ENCODE measurements at places on chromosomes 11 and 22.

- DNase-seq, result no peak
Measured at GRCh38 chr22:45891021-45891421, 85.9 kb downstream of the WNT7B start.

DNA sequence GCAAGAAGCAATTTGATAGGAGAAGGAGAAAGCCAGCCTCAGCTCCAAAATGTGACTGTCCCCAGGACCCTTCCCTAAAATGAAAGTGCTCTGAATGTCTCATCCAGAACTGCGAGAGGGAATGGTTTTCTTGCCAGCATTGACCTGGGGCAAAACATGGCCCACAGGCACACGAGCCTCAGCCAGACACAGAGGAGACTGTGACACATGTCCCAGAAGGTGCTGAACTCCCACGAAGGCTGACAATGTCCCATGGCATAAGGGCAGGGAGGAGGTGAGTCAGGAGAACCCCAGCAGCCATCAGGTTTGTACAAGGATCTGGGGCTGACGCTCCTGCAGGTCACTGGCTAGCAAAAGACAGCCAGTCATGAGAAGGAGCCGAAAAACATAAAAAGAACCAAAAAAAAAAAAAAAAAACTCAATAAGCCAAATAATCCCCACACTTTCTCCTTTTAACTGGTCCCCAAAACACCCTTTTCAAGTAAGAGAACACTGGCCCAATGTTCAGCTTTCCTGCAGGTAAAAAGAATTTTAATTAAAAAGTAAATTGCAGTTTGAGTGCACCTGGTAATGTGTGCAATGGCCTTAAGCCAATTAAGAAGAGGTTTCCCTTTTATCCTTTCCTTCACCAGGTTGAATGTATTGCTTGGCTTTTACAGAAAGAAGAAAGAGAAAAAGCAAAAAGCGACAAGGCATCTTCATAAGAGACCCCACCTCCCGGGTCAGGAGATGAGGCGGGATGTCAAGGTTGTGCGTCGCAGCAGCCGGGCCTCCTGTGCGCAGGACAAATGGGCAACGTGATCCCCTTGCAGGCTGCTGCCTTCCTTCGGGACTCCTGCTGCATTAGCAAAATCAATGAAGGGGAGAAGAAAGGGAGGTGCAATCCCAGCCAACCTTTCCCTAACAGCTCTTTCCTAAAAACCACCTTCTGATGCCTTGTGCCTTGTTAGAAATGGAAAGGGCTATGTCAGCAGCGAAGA lies 43.6 kb downstream of the GALNT18 start:
- DNase-seq, result no peak

DNA sequence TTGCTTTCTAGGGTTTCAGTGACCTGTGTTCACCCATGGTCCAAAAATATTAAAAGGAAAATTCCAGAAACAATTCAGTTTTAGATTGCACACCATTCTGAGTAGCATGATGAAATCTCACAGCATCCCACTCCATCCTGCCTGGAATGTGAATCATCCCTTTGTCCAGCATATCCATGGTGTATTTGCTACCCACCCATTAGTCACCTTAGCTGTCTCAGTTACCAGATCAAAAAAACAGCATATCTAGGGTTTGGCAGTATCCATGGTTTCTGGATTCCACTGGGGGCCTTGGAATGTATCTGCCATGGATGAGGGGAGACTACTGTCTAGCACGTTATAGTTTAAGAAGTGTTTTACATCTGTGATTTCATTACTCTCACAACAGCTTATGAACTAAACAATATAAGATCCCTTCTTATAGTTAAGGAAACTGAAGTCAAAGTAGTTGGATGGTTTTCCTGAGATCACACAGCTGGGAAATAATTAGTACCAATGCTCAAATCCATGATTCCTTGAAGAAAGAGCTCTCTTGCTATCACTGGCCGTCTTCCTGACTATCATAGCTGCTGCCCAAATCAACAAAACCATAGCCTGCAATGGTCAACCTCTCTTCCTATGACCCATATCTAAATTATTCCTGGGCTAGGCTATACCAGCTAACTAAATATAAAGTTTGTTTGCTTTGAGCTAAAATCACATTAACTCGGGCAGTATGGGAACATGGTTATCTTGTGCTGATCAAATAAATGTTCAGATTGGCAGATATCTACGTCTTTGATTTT lies 122.6 kb downstream of the MICAL2 start:
- peak; percentile 29 for DNase-seq

- no peak for DNase-seq
Measured at GRCh38 chr22:41512421-41513194, 31.7 kb downstream of the POLR3H start.

- DNase-seq, result peak; percentile 17
Measured at GRCh38 chr11:125005491-125005890, 51.5 kb downstream of the CCDC15 start.

DNA sequence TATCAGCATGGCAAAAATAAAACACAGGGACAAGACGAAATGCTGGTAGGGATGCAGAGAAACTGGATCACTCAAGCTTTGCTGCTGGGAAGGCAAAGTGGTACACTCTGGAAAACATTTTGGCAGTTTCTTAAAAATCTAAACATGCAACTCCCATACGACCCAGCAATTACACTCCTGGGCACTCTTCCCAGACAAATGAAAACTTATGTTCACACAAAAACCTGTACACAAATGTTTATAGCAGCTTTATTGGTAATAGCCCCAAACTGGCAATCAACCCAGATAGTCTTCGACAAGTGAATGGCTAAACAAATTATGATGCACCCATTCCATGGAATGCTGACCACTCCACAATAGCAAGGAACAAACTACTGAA lies 35.8 kb upstream of the PRR5 start:
- no peak for DNase-seq

DNA sequence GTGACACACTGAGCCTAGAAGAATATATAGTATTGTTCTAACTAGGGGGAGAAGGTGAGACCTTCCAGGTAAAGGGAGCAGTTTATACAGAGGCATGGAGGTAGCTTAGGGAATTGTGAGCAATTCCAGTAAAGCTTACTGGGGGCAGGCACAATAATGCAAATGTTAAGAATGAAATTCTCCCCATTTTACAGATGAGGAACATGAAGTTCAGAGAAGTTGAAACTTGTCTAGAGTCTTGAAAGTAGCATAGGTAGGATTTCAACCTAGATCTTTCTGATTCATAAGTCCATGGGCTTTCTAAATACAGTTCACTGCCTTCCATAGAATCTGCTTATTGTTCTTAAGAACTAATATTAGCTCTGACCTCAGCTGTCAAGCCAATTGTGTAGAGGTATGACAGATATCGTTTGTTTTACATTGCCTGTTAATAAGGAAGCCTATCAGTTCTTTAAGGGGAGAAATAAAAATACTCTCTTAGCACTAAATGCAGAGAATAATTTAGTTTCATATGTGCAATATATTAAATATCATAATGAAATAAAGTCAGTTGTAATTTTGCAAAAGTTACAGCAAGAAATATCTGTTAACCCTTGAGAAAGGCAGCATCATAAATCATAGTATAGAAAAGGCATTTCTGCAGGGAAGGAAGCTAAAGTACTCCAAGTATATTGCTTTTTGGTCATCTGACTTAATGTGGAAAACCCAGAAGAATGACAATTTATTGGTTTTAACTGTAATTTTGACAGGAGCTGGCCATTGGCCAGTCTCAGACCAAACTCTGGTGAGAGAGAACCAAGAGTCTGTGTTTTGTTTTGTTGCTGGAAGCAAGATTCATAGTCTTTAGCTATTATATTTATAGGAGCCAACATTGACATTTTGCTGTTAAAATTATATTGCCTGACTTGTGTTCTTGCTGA lies 181.8 kb downstream of the UVRAG start:
- no peak for DNase-seq

DNA sequence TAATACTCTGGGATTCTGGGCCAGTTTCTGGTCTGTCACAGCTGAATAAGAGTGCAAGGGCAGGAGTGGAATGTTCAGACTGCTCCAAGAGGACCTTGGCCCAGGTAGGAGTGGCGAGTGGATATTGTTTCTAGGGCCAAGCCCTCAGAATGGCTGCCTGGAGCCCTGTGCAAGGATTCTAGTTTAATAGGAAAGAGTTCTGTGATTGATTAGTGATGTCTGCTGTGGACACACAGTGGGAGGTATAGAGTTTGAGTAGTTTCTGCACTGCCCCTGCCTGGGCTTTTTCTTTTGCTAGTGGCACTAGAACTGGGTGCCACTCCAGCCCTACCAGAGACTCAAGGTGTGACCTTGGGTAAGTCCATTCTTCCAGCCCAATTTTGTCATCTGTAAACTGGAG lies 9.7 kb upstream of the MPPED1 start:
- no peak for DNase-seq

GRCh38 chr11:42651621-42652020 lies 660.2 kb upstream of the API5 start:
- DNase-seq, result no peak

- DNase-seq, result no peak
Measured at GRCh38 chr22:35870517-35871293, 153.0 kb downstream of the APOL5 start.

- DNase-seq, result no peak
Measured at GRCh38 chr22:46294784-46295183, 1.9 kb upstream of the GTSE1 start.

DNA sequence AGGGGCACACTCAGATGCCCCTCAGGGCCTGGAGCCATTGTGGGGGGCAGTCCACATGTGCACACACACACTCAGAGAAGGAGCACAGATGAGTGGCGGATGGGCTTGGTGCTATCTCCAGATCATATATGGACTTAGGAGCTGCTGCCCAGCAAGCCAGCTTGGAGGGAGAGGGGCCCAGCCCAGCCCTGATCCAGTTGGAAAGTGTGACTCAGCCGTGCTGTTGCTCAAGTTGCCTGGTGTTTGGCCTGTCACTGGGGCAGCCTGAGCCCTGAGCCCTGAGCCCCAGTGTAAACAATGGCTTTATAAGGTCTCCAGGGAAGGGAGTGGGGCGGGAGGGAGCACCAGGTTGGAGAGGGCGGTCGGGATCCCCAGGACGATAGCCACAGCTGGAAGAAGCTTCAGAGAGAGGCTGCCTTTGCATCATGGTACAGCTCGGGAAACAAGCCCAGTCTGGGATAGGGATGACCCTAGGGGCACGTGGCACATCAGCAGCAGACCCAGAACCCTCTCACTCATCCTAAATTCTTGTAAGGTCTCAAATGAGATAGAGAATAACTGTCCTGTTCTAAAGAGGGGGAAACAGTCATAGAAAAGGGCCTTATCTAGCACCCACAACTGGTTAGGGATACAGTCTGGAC lies 4.8 kb downstream of the SELENOM start:
- no peak for DNase-seq

GRCh38 chr11:119445379-119445778 lies 22.4 kb upstream of the THY1 start:
- DNase-seq, result no peak

- no peak for DNase-seq
Measured at GRCh38 chr11:35851342-35851741, 92.5 kb upstream of the LDLRAD3 start.

DNA sequence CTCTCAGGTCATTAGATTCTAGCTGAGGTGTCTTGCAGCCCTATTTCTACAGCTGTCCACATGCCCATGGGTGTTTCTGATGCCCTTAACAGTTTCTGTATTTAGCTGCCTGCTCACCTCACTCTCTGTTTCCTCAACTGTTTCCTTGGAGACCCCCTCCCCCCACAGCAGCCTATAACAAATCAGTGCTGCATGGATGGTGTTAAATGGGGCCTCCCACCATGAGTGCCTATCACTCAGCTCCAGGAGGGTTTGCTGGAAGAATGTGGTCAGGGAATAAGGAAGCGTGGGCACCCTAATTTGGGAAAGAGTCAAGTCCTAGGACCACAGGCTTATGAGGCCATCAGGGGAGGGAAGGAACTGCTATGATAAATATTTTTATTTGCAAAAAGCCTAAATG lies 8.6 kb downstream of the KLHL35 start:
- DNase-seq, result no peak

- no peak for DNase-seq
Measured at GRCh38 chr11:23959462-23959861, 537.4 kb upstream of the LUZP2 start.

- peak; percentile 84 for DNase-seq
Measured at GRCh38 chr11:2444821-2445745, at the start of gene KCNQ1. KCNQ1 (plus strand) TSS chr11:2445008; CDS start chr11:2445099, 91 bp downstream.

DNA sequence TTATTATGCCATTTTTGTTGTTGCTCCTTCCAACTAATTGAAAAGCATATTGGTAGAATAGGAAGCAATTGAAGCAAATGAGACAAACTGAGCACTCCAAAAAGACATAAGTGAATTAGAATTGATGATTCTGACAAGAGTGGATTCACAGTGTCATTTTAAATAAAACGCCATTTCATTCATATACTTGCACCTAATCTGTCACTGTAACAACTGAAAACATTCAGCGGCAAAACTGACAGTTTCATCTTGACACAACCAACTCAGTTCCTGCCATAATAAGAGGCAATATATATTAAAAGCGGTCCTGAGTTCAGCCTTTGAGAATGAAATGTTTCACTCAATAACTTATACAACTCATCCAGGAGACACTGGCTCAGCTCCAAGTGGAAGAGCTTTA lies 306.8 kb downstream of the CNTN5 start:
- DNase-seq, result no peak

GRCh38 chr11:47946682-47947559 lies 33.4 kb upstream of the PTPRJ start:
- peak; percentile 84 for DNase-seq

DNA sequence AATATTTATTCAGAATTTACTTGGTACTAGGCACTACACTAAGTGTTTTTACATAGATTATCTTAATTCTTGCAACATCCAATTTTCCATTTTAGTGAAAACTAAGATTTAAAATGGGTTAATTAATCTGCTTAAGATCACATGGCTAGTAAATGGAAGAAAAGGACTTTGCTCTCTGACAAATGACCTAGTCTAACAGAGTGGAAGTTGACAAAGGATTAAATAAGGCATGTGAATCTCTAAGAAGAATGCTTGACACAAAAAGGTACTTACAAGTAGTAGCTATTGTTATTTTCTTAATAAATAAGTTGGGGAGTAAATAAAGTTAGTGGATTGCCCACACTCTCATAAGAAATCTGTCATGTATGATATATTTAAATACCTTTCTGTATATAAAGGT lies 584.8 kb downstream of the DLG2 start:
- DNase-seq, result no peak

DNA sequence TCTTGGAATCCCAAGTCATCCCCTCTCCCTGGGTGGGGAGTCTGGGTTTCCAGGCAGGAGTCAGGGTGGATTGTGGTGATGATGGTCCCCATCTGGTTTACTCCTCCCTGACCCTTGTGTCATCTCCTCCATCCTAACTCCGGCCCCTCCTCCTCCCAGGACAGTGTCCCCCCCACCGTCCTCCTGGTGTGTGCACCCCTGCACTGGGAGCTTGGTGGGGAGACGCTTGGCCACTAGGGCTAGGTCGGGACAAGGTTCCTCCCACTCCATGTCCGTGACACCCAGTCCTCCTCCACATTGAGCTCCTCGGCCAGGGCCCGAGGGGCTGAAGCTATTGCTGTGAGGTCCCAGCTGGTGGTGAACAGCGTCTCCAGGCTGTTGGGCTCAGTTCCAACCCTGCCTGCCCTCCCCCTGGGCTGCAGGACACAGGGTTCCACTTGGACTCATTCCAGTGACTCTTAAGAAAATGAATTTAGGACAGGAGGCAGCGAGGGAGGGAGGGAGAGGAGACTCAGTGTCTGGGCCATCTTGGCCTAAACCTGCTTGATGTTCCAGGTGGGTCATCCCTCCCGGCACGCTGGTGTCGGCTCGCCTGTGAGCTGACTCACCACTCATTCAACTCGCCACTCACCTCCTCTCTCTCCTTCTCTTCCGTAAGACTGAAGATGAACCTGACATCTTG lies 433.2 kb downstream of the TBC1D22A start:
- no peak for DNase-seq

- DNase-seq, result no peak
Measured at GRCh38 chr11:22851477-22851876, 8.8 kb downstream of the CCDC179 start.
